Heart right ventricle (tissue), 16 donors: ENCODE measurements at places on chromosomes 1 and 21. TPM values are rescaled to one million over a fixed set of nuclear protein-coding genes. Genes with fewer than 3 reads are reported as not detected.

- no peak overlapping the region for H3K27ac ChIP-seq
- no peaks in the 10 kb centered on the region for H3K4me1 ChIP-seq
- DNase-seq: no peak
- no peak overlapping the region for H3K4me3 ChIP-seq
Observed at GRCh38 chr1:13899856-13900255, 199.9 kb downstream of the PRDM2 start.

DNA sequence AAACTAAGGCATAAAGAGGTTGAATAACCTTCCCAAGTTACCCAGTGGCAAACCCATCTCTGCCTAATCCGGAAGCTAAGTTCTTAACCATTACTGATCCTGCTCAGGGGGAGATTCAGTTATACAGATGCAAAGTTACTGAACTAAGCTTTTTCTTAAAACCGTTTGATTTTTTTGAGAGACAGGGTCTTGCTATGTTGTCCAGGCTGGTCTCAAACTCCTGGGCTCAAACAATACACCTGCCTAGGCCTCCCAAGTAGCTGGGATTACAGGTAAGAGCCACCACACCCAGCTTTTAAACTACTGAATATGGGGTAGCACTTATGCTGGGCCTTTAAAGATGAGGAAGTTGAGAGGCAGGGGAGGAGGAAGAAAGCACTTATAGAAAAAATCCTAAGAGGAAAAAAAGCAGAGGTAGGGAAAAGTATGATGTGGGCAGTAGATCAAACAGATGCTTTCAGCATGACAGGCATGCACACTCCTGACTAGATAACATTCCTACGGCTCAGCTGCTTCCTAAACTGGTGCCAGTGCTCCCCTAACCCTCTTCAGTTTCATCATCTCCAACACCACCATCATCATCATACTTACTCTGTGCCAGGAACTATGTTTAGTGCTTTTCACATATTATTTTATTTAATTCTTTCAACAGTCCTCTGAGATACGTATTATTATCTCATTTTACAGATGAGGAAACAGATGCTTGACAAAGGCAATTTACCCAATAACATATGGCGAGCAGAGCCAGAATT, 5.8 kb downstream of the PAFAH2 start:
- H3K36me3 ChIP-seq: peaks cover 22% of the 10 kb centered on the region
- DNase-seq: no peak
- peaks cover 34% of the 10 kb centered on the region for H3K4me1 ChIP-seq
- no peak overlapping the region for H3K4me3 ChIP-seq
- no peaks in the 10 kb centered on the region for H3K27me3 ChIP-seq
- no peak overlapping the region for H3K27ac ChIP-seq

CELA2B gene
- polyA plus RNA-seq: not detected

ITLN1 gene
- 2.9 TPM for polyA plus RNA-seq
